ENCODE measurements at places on chromosomes 3 and 15.

- DNase-seq = no peak
Measured at GRCh38 chr3:185208823-185209222, 45.0 kb downstream of the EHHADH start.

- DNase-seq = peak; percentile 27
Measured at GRCh38 chr3:25843332-25843731, 53.4 kb downstream of the OXSM start.

DNA sequence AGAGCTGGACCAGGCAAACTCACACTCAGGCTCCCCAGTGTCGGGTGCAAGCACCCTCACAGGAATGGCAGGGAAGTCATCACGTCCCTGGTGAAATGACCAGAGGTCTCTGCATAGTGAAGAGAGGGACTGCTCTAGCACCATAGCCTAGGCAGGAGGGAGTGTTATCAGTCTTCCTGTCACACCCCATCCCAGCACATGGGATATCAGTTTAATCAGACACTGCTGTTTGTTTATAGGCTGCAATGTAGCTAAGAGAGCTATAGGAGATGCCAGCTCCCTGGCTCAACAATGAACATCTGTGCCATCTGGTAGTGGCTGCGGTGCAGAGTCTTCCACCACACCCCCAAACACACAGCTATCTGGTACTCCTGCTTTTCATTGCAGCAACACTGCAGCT, 776.6 kb downstream of the ZNF385D start:
- DNase-seq = no peak

- no peak for DNase-seq
Measured at GRCh38 chr15:25184356-25185155, 229.8 kb downstream of the SNRPN start.

GRCh38 chr3:149245738-149246451, 24.3 kb upstream of the CP start:
- peak; percentile 86 for DNase-seq

- no peak for DNase-seq
Measured at GRCh38 chr3:179268400-179269051, 17.6 kb upstream of the KCNMB3 start.

GRCh38 chr3:70973558-70973957, 610.0 kb downstream of the FOXP1 start:
- peak; percentile 76 for DNase-seq

DNA sequence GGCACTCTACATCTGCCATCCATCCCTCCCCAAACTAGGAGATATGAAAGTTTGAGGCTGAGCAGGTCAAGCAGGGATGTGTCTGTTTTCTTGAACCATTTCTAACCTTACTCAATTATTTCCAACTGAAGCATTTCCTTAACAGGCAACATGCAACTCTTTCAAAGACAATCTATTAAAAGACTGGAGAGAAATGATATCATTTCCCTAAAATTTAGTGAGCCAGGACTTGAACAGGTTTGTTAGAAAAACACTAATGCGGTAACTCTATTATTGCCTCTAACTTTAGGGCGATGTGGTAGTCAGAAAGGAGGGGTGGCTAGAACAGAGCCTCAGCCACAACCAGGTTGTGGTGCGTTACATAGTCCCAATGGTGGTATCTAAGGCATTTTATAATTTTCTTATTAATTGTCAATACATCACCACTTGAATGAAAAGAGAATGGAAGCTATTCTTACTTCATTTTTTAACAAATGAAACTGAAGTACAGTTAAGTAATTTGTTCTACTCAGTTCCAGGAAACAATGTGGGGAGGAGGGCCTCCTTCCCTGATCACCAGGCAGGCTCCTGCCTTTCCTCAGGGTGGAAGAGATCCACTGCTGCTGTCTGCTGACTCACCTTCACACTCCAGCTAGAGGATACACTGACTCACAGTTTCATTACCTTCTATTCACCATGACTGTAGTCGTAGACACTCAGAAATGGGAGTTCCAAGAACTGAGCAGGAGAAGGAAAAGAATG, 22.8 kb downstream of the MYO1E start:
- DNase-seq = peak; percentile 96

- no peak for DNase-seq
Measured at GRCh38 chr3:126998728-126999127, 15.8 kb downstream of the PLXNA1 start.

DNA sequence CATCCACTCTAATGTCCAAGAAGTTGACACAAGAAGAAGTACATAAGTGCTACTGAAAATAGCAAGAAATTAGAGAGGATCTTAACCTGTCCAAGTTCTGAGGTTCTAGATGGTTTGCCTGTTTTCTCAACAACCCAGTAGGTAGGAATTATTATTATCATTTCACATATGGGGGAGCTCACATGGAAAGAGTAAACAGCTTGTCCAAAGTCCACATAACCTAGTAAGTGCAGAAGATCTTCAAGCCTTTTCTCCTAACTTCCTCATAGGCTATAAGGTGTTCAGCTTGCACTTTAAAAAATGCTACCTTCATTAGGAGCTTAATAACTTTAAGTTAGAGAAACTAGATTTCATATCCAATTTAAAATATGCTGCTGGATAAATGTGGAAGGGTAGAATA, 3.0 kb downstream of the SLC2A2 start:
- no peak for DNase-seq

DNA sequence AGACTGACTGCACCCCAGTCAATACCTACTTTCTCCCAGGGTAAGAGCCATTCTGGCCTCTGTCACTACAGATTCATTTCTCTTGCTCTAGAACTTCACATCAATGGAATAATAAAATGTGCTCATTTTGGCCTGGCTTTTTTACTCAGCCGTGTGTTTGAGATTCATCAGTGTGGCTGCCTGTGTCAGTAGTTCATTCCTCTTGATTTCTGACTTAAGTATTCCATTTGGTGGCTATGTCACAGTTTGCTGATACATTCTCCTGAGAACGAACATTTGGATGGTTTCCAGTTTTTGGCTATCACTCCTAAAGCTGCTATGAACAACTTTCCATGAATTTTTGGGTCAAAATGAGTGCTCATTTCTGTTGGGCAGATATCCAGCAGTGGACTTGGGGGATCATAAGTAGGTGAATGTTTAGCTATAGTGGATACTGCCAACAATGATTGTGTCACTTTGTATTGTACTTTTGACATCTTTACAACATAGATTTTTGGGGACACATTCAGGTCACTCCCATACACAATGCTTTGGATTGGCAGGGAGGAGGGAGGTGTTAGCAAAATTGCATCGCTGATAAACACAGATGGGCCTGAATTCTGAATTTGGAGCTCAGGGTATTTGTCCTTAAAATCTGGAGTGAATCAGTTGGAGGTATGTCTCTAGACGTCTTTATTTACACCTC, 19.8 kb upstream of the FAM107A start:
- no peak for DNase-seq

GRCh38 chr15:74427607-74428441, 5.9 kb downstream of the SEMA7A start:
- no peak for DNase-seq

DNA sequence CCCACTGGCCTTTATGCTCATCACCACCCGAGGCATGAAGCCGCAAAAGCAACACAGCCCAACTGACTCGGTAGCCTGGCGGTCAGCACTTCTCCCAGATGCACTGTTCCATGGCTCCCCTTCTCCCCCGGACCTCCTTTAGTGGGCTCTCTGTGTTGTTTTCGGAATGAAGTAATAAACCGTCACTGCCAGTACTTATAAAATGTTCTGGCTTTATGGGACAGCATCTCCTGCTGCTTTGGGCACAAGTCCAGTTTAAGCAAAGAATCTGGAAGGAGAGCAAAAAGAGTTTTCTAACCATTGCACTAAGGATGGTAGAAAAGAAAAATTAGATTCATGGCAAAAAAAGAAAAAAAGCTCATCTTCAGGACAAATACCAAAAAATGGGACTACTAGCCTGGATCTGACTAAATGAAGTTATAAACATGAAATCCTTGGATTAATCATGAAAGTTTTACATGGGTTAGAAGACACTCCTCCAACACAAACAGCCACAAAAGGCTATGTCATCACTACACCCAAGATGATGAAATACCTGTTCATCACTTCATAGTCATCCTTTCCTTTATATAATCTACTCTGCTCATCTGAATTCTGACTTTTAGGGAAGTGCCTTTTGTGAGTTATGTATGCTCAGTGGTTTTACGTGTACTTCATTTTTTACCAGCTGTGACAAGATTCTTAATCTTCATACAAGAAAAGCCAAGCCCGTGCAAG, 89.5 kb upstream of the UBE2E2 start:
- DNase-seq = peak; percentile 71

- DNase-seq = no peak
Measured at GRCh38 chr3:120039642-120040610, 54.3 kb downstream of the GSK3B start.

DNA sequence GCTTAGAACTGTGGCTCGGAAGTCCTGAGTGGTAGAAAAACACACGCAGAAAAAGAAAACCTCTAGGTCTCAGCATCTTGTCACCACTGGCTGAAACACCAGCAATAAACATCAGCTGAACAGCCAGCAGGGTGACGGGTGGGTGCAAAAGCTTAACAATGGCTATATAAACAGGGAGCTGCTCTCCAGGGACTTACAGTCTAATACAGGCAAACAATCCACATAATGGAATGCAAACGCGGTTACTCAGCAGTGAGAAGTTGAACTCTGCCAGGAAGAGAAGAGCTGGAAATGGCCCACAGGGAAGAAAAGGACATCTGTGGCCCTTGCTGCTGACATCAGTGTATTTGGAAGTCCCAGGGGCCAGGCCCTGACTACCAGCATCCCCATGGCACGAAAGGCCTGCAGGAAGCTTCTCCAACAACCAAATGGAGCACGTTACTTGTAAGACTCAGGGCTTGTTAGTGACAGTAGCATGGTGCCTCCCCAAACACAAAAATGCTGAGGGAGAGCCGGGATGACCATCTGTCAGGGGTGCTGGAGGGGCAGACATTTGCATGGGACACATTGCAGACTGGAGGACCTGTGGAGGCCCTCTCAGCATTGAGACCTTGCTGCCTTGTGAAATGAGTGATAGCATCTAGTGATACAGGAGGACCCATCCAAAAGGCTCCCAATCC, 3.0 kb downstream of the HEG1 start:
- DNase-seq = peak; percentile 95

GRCh38 chr3:12840591-12841148, 695 bp downstream of the RPL32 start:
- DNase-seq = peak; percentile 68

GRCh38 chr3:125240496-125240895, 27.9 kb upstream of the SLC12A8 start:
- peak; percentile 49 for DNase-seq

- no peak for DNase-seq
Measured at GRCh38 chr15:36080759-36081158, 498.7 kb upstream of the CDIN1 start.

- DNase-seq = peak; percentile 74
Measured at GRCh38 chr15:71730277-71731144, 79.8 kb upstream of the NR2E3 start.

DNA sequence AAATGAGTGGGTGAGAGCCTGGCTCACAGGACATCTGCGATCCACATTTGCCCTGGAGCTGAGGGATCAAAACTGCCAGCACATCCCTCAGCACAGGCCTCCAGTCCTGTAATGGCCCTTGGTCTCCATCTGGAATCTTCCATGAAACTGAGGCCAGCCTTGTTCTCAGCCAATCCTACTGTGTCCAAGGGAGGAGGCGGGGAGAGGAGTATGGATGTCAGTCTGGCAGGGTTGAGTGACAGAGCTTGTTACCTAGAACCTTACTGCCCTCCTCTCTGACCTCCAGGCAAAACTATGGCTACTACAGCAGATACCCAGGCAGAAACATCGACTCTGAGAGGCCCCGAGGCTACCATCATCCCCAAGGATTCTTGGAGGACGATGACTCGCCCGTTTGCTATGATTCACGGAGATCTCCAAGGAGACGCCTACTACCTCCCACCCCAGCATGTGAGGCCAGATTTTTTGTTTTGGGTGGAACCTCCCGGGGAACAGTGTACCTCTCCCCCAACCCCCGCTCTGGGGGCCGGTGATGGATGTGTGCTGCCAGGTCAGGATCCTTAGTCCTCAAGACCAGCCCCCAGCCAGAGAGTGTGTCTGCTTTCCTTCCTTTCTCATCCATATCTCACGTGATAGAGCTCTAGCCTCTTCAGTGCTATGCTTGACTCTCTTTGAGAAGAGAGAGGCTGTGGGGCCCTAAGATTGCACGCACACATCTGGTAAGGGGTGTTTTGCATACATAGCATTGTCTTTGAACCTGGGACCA, 41.3 kb downstream of the CHDH start:
- peak; percentile 96 for DNase-seq

- peak; percentile 87 for DNase-seq
Measured at GRCh38 chr3:16113704-16114103, 60.8 kb upstream of the GALNT15 start.

DNA sequence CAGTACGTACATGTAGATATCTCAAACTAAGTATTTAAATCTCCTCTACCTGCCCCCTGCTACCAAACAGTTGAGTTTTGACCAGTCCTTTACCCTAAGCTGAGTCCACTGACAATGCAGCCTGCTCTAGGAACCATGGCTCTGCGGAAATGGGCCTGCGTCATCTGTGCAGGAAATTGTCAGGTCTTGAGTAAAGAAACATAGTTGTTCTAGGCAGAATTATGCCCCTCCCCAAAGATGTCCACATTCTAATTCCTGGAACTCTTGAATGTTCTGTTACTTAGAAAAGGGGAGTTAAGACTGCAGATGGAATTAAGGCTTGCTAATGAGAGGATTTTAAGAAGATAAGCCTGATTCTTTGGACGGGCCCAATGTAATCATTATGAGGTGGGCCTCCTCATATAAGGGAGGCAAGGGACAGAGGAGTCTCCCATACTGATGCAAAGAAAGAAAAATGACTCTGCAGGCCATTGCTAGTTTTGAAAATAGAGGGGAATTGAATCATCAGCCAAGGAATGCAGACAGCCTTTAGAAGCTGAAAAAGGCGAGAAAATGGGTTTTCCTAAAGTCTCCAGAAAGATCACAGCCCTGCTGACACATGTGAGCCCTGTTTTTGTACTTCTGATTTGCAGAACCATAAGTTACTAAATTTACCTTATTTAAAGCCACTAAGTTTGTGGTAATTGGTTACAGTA, 5.5 kb upstream of the VGLL3 start:
- DNase-seq = peak; percentile 69

- DNase-seq = no peak
Measured at GRCh38 chr3:151213151-151213550, 10.1 kb upstream of the GPR171 start.

GRCh38 chr15:39506146-39506545, 74.7 kb upstream of the THBS1 start:
- peak; percentile 35 for DNase-seq

DNA sequence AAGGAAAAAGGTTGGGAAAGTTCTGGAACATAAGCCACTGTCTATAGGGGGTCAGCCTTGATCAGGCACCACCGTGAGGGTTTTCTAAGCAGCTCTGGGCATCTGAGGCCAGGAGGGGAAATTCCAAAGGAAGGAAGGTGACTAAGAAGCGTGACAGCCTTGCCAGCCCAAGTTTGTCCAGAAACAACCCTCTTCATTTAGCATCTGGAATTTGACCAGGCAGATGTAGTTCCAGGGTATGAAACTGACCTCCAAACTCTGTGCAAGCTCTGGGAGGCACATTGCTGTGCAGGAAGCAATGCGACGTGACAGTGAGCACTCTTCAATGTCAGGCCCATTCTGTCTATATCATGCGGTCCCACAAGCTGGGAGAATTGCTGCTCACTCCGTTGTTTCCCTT, 85.4 kb upstream of the TPM1 start:
- peak; percentile 65 for DNase-seq
